Cortex of kidney (tissue), 1 donor: ENCODE measurements at places on chromosomes 3 and 15.

GRCh38 chr15:100500226-100500990 is 28.3 kb downstream of the CERS3 start:
- no peak for DNase-seq

DNA sequence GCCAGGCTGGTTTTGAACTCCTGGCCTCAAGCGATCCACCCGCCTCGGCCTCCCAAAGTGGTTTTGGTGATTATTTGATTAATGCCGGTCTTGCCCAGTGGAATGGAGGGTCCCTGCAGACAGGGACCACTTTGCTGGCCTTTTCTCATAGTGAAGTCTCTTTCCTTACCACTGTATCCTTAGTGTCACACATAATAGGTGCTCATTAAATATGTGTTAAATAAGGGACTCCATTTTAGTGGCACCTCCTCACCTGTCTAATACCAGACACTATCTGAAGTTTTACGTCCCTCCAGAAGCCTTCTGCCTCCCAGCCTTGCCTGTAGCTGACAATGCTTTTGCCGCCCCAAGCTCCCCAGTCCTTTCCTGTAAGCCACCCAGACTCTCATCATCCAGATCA is 91.3 kb downstream of the AAGAB start:
- no peak for DNase-seq

DNA sequence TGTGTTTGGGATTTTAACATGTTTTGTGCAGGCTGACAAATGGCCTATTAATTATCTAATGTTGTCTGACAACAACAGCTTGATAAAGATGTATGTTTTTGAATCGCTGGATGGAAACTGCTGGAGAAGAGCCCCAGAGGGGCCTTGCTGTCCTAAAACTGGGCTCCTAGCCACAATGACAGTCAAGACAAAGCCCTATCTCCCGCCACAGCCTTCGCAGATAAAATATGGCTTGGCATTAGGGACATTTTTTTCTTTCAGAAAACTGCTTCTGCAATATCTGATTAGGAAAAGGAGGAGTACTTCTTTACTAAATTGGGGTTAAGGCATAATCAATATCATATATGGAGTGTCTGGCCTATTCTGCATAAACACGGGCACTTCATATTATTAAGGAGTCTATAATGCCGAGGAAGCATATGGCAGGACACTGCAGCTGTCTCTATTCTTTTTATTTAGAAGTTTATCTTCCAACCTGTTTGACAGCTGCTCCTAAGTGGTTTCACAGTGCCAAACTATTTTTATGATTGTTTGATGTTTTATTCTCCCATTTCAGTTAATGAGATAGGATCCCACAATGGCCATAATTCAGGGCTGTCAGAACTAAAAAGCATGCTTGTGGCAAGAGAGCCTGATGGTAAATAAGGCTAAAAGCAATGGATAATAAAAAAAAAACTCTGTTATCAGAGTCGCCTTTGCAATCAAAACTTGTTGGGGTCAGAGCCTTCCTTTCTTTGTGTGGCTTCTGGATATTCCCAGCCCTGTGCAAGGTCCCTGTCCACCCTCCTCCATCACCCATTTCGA is 210.1 kb downstream of the MECOM start:
- DNase-seq = no peak

GRCh38 chr3:183178833-183179549 is 16.5 kb upstream of the LAMP3 start:
- DNase-seq = no peak

- no peak for DNase-seq
These were observed 292.4 kb downstream of the UBE2E2 start for GRCh38 chr3:23495507-23495906.

- DNase-seq = no peak
These were observed 72.4 kb downstream of the RHCG start for GRCh38 chr15:89423981-89424380.

GRCh38 chr3:158419820-158420653 is 151.0 kb upstream of the MLF1 start:
- DNase-seq = no peak

- no peak for DNase-seq
These were observed 261.8 kb upstream of the CBLB start for GRCh38 chr3:106130384-106131198.

- no peak for DNase-seq
These were observed 225.6 kb upstream of the UBE2E1 start for GRCh38 chr3:23580096-23580713.

- no peak for DNase-seq
These were observed 120.1 kb downstream of the UACA start for GRCh38 chr15:70643106-70643782.

DNA sequence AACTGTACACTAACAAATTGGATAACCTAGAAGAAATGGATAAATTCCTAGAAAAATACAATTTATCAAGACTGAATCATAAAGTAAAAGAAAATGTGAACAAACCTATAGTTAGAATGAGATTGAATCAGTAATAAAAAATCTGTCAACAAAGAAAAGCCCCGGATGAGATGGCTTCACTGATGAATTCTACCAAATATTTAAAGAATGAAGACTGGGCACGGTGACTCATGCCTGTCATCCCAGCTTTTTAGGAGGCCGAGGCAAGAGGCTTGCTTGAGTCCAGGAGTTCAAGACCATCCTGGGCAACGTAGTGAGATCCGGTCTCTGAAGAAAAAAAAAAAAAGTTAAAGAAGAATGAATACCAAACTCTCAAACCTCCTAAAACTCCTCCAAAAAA is 17.7 kb upstream of the AP4E1 start:
- DNase-seq = no peak

DNA sequence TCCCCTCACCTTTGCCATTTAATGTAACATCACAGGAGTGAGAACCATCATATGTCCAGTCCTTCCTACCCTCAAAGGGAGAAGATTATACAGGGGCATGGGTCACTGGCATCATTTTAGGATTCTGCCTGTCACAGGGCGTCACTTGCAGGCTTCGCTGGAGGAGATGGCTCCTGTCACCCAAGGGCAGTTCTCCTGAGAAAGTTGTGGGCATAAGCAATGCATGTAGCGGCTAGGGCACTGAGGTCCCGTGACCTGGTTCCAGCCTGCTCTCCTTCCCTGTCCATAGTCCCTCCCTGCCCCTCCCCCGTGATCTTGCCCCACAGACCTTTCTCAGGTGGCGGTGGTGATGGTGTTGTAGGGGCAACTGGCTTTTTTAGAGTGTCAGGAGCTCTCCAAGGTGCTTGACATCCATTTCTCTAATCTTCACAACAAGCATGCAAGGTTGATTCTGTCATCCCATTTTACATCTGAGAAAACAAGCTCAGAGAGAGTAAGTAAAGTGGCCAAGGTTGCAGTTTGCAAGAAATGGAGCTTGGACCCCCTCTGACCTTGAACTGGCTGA is 241.5 kb upstream of the CTDSPL start:
- no peak for DNase-seq

GRCh38 chr3:73094129-73094528 is 32.7 kb downstream of the EBLN2 start:
- DNase-seq = no peak

DNA sequence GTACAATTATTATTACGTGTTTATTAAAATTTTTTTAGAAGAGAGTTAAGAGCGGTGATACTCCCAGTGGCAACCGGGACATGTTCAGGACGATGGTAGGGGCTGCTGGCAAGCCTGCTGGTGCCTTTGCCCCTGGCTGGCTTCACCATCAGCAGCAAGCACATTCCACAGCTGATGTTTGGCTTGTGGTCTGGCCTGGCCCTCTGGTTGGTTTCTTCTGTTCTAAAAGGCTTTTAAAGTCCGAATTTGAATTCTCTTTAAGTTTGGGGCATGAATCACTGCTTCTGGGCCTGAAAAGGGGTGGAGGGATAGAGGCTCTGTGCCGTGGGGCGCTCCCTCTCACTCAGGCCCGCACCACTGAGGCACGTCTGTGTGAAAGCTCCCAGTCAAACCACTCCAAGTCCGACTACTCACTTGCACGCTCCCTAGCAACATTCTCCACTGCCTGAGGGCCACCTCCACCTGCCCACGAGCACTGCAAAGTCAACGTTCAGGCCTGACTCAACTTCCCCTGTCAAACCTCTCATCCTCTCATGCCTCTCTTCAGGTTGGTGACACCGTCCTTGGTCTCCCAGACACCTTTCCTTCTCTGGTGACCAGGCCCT is 10.1 kb downstream of the ITGA11 start:
- no peak for DNase-seq

GRCh38 chr3:129051871-129052340 is 8.7 kb upstream of the GP9 start:
- no peak for DNase-seq

DNA sequence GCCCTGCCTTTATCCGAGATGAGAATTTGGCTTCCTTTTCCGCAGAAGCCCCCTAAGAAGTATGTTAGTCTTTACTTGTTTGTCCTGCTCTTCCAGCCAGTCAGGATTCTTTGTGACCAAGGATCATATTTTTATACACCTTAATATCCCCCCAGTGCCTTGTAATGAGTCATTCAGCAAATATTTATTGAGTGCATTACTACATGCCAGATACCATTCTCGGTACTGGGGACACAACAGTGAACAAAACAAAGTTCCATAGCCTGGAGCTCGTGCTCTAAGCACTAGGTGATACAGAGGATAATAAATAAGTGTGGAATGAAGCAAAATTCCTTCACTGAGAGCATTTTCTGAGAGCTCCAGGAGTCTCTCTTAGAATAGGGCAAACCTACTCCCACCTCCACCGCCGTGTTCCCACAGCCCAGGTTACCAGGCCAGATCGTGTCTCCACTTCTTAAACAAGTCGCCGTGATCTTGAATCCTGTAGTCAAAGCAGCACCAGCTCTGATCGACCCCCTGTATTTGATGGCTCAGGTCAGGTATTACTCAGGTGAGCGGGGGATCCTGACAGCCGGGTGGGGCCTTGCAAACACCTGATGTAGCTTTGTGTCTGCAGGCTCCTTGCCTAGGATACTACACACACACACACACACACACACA is 18.5 kb downstream of the TTC21A start:
- no peak for DNase-seq

DNA sequence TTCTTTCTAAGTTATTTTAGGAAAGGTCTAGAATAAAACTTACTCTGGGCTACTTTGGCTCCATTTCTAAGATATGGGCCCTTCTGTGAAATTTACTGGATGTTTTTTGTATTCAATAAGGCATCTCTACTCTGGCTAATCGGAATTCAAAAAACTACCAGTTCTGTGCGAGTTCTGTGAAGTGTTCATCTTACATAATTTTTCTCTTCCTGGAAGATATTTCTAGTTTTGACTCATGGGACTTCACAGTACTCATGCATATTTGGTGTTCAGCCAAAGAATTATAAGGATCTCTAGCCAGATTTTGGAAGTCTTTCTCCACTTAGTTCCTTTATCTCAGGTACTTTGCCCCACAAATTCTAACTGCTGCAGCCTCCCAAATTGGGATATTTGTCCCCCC is 46.4 kb upstream of the MBNL1 start:
- DNase-seq = no peak

DNA sequence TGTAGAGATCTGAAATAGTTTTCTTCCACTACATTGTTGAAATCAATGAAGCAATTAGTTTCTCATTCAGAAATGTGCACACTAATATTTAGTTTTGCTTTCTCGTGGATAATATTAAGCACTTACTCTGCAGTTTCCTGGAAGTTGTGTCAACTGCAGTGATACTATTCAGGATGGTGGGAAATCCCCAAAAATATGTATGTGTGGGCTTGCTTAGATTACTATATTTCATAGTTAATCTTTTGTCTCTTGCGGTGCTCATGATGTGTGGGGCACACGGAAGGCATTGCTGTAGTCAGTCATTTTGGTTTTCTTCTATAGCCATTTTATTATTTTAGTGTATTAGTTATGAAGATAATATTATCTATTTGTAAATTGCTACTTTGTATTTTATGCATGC is 19.7 kb downstream of the RAB11A start:
- no peak for DNase-seq
